ENCODE measurements at places on chromosomes 1 and 21.

- peak; percentile 53 for DNase-seq
Measured at GRCh38 chr1:180278596-180279395, 48.7 kb downstream of the LHX4 start.

- no peak for DNase-seq
Measured at GRCh38 chr1:86224651-86225310, 68.2 kb upstream of the COL24A1 start.

DNA sequence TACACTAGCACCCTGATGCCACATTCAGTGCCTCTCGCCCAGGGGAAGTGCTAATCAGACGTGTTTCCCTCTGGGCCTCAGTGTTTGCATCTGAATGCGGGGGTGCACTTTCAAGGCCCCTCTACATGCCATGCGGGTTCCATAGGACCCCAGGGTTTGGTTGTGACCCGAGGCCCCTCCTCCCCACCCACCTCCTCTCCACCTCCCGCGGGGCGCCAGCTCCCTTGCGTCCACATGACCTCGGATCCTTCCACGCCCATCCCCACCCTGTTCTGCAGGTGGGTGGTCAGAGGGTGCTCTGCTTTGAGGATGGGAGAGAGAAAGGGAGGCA, 5.1 kb upstream of the RUNX3 start:
- DNase-seq: no peak

GRCh38 chr1:70896224-70896623, 151.4 kb downstream of the PTGER3 start:
- DNase-seq: peak; percentile 19

- no peak for DNase-seq
Measured at GRCh38 chr1:223549740-223550139, 115.8 kb downstream of the CAPN8 start.

DNA sequence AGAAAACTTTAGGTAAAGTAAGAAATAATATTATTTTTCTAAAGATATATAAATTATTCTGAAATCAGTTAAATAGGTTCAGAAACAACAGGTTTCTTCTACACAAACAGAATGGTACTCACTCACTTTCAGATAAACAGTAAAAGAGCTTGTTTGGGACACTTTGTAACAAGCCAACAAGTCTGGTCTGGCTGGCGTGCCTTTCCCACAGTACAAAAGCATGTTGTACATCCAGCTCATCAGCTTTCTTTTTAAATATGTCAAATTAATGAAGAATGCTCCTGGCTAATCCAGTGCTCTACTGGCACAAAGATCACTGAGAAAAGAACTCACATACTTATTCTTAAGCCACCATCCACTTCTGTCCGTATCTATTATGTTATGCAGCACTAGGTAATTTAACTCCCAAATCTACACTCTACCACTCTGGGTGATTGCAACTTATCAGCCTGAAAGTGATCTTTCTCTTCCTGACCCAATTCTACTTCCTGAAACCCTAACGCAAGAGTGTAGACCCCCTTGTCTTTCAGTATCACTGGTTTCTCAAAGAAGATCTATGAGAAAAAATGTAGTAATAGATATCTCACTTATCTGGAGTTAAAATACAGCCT, 32.6 kb downstream of the TRIT1 start:
- no peak for DNase-seq
